Karpas-422 (cell line): ENCODE measurements at places on chromosomes 5 and 9.

GRCh38 chr9:88174324-88174723, 36.0 kb upstream of the SPATA31C2 start:
- no peak for DNase-seq

GRCh38 chr9:129031514-129031913, 3.4 kb upstream of the SH3GLB2 start:
- no peak for DNase-seq

- DNase-seq: peak; percentile 96
Observed at GRCh38 chr9:74865177-74865576, 22.5 kb downstream of the TRPM6 start.

- no peak for DNase-seq
Observed at GRCh38 chr9:106704056-106704615, 158.8 kb upstream of the ZNF462 start.

DNA sequence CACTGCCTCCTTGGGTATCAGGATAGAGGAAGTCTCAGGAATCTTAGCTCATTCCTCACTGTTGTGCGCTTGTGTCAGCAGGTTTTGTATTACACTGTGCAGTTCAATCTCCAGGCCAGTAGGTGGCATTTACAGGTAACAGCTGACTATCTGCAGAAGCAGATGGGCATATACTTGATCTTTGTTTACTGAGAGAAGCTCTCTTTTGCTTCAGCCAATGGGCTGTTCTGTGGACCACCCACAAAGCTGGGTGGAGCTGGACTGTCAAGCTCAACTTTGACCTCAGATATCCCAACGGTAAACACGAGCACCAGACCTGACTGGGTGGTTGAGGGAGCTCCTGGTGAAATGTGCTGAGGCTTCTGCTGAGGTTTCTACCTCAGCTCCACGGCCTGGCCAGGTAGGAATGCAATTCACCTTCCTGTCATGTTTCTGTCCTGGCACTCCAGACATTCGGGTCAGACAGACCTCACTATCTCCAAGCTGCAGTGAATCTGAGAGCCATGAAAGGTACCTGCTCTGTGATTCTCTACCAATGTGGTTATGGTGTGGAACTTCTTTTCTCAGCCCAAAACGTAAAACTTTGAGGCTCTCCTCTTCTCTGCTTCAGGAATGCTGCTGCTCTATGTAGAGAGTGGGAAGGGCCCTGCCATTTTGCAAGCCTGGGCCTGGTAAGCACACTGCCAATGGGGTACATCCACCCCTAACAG, 167.9 kb upstream of the ACTBL2 start:
- DNase-seq: peak; percentile 70

GRCh38 chr5:11973469-11973868, 69.2 kb upstream of the CTNND2 start:
- no peak for DNase-seq

GRCh38 chr9:2158111-2158610, 143.0 kb downstream of the SMARCA2 start:
- DNase-seq: peak; percentile 95

- DNase-seq: no peak
Observed at GRCh38 chr5:585556-585955, 26.6 kb upstream of the CEP72 start.

- DNase-seq: no peak
Observed at GRCh38 chr5:59360130-59360555, 533.4 kb downstream of the PDE4D start.

- no peak for DNase-seq
Observed at GRCh38 chr5:1436036-1436435, 9.2 kb downstream of the SLC6A3 start.

DNA sequence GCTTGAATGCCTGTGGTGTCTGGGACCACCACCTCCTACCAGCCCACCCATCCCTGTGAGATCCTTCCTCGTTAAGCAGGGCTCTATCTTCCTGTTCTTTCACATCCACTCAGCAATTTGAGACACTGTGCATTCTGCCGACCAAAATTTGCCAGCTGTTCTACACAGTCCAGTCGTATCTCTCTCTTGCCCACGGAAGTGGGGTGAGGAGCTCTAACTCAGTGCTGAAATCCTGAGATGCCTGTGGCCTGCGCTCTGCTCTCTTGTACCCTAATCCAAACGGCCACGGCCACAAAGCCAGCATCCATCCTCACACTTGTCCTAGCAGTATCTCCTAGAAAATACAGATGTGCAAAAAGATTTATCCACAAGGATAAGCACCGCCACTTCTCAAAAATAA, 97.9 kb downstream of the MVB12B start:
- no peak for DNase-seq

- no peak for DNase-seq
Observed at GRCh38 chr9:7121664-7122063, 363.9 kb downstream of the KDM4C start.

- DNase-seq: no peak
Observed at GRCh38 chr5:147348451-147348850, 113.6 kb downstream of the STK32A start.

GRCh38 chr9:18923167-18923566, 109.8 kb downstream of the SAXO1 start:
- no peak for DNase-seq

DNA sequence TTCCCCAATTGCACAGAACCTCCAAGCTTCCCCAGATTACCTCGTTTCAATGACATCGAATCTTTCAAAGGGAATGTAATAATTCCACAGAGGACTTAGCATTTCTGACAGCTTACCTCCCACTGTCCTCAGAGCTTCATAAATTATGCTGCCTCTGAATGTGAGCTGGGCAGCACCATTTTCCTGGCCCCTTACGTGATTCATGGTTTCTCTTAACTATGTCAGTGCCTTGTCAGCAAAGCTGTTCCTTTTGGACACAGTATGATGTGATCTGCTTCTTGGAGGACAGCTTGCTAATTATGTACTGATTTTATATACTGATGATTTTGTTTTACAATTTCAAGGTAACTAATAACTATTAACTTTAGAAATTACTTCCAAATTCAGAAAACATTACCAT, 27.7 kb upstream of the SSBP2 start:
- DNase-seq: no peak

DNA sequence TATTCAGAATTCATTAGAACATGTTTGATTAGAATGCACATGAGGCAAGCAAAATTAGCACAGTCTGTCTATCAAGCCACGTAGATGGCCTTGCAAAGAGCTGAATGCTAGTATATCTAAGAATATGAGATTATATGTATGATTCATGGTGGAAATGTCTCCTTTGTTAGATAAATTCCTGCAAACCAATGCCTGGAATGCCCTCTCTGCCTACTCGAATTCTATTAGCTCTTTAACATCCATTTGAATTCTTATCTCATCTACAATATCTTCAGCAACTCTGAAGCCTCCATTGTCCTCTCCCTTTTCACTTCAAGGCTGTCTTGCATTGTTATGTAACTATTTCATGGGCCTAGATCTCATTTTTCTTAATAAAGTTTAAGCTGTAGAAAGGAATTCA, 205.5 kb downstream of the TMC1 start:
- DNase-seq: no peak

GRCh38 chr9:115296831-115297565, 179.0 kb upstream of the TNC start:
- DNase-seq: no peak

DNA sequence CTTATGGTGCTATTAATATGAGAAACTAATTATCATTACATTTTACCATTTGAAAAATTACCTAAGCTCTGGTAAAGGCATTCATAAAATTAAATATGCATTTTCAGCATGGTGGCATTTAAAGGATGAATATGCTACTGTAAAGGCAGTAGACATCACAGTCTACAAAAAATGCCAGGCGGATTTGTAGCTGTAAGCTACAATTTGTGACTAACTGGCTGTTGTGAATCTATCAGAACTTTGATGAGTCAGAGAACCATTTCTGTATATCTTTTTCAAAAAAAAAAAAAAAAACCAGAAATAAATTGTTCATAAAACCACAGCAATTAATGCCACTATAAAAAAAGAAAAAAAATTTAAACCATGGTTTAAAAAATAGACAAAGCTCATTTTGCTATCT, 186.3 kb downstream of the NFIB start:
- DNase-seq: no peak
